ENCODE measurements at places on chromosomes 2 and 18.

DNA sequence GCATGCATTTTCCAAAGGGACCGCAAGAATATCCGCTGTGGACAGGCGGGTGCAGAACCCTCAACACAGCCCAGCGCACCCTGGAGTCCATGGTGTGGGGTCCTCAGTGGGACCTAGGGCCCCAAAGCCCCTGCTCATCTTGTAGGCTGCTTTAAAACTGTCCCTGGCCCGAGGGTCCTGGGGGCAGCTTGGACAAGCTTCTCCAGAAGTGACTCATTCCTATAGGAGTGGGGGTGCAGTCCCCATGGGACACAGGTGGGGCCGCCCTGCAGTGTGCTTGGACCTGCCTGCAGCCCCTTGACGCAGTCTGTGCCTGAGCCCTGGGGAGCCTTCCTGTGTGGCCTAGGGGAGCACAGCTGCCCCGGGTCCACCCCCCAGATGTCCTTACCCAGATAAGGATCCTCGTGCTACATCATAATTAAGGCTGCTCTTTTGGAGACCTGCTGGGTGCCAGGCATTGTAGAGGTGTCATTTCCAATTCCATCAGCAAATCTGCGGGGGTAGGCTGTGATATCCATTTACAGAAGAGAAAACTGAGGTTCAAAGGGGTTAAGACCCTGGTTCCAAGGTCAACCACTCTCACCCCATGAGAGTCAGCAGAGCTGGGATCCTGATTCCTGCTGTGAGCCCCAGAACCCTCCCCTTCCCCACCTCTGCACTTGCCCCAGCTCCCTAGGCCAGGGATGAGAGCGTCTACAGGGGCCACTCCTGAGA, 1.7 kb upstream of the HS6ST1 start:
- DNase-seq: peak; percentile 32

GRCh38 chr2:224517963-224518362, 67.2 kb downstream of the CUL3 start:
- no peak for DNase-seq

GRCh38 chr2:201093573-201093972, 21.8 kb downstream of the NDUFB3 start:
- DNase-seq: no peak

DNA sequence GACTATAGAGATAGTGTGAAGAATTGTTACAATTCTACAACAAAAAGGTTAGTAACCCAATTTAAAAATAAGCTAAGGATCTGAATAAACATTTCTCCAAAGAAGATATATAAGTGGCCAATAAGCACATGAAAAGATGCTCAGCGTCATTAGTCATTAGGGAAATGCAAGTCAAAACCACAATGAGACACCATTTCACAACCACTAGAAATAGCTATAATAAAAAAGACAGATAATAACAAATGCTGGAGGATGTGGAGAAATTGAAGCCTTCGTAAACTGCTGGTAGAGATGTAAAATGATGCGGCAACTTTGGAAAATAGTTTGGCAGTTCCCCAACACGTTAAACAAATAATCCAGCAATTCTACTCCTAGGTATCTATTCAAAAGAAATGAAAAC, 366.5 kb upstream of the POU3F3 start:
- no peak for DNase-seq

- no peak for DNase-seq
These were observed 65.1 kb upstream of the GPR45 start for GRCh38 chr2:105176429-105176828.

GRCh38 chr18:39602131-39602530, 2036.5 kb upstream of the CELF4 start:
- DNase-seq: peak; percentile 8

- peak; percentile 11 for DNase-seq
These were observed 158.5 kb downstream of the CDCA7 start for GRCh38 chr2:173513107-173513727.

DNA sequence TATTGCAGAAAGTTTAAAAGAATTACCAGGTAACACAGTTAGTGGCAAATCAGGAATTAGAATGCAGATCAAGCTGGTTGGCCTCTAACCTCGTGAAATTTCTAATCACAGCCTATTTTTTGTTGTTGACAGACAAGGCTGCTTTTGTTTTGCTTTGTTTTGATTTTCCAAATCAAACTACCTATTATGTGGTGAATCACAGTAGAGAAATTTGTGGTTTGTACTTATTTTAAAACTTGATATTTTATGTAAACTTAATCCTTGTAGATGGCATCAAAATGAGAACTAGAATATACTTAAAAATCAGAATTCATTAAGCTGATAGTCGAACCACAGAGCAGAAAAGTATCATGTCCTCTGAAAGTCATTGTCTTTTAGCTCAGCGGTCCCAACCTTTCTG, 258.1 kb downstream of the CTNNA2 start:
- DNase-seq: no peak

- DNase-seq: no peak
These were observed 61.5 kb upstream of the TWIST2 start for GRCh38 chr2:238786379-238786778.

- no peak for DNase-seq
These were observed 27.5 kb downstream of the COA5 start for GRCh38 chr2:98580656-98581284.

DNA sequence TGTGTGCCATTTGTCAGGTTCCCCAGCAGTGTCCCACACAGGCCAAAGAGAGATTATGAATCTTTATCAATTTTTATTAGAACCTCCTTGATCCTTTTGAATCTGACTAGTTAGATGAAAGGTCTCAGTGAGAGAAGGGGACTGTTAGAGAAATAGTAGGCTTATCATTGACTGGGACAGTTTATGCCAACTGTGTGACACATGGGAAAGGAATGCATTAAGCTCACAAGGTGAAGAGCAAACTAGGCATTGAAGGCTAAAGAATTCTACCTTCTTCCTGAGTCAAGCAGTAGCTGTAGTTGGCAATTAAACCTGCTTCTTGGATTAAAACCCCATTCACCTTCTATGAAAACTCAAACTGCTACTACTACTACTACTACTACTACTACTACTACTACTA, 389.6 kb upstream of the CDH19 start:
- no peak for DNase-seq

- no peak for DNase-seq
These were observed 15.0 kb downstream of the SMAD4 start for GRCh38 chr18:51044928-51045585.

GRCh38 chr2:237692601-237693290, 65.4 kb downstream of the LRRFIP1 start:
- DNase-seq: peak; percentile 58

DNA sequence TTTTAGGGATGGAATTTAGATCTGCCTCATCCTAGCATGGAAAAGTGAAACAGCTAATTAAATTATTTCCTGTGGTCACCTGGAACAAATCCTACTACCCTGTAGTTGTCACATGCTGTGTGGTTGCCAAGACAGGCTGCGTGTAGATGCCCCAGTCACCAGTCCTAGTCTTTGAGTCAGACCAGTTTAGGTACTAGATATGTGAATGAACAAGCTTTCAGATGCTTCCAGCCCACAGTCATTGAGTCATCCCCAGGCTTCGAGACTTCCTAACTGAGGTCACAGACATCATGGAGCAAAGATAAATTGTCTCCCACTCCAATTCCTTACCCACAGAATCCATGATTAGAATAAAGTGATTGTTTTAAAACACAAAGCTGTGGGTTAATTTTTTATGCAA, 35.8 kb upstream of the GRB14 start:
- no peak for DNase-seq

- no peak for DNase-seq
These were observed 116.2 kb downstream of the RAB3GAP1 start for GRCh38 chr2:135168204-135168856.

GRCh38 chr2:86194751-86195054, 559 bp downstream of the IMMT start:
- no peak for DNase-seq

DNA sequence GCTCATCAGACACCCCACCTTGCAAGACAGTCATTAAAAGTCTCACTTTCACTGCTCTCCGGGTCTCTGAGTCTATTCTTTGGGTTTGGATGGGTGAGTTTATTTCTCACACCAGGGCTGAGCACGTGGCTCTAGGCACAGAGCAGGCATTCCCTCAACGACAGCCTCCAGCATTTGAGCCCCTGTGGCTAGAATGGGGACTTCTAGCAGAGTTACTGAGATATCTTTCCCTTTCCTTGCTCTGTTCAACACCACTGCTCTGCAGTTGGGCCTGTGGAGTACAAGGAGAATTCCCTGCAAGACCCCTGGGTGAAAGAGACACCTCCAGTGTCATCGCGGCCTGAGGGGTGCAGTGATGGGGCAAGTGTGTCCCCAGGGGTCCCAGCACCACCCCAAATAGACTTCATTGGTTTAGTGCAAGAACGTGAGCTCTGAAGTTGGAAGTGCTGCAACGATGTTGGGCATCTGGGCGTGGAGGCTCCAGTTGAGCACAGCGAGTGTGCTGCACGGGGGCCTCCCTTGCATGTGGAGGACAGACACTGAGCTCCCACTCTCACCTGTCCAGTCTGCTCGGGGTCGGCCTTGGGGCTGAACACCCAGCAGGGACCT, 184.1 kb upstream of the HS6ST1 start:
- no peak for DNase-seq

GRCh38 chr2:128681507-128681906, 362.8 kb upstream of the HS6ST1 start:
- DNase-seq: no peak

DNA sequence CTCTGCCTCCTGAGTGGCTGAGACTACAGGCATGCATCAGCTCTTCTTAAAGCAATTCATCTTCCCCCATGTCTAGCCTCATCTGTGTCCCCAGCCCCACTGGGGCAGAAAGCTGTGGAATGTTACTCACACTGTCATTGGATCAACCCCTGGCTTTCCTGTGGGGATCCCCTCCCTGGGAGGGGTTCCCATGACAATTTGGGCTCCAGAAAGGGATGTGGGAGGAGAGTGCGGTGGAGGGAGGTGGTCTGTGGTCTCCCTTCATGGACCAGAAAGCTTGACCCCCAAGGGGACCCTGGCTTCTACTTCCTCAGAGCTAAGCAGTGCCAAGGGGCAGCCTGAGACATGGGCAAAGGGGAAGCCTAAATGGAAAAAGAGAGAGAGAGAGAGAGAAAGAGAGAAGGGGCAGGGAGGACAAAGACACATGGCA, 1.3 kb downstream of the NGEF start:
- no peak for DNase-seq

- DNase-seq: no peak
These were observed 346.1 kb upstream of the KYNU start for GRCh38 chr2:142531377-142531776.

DNA sequence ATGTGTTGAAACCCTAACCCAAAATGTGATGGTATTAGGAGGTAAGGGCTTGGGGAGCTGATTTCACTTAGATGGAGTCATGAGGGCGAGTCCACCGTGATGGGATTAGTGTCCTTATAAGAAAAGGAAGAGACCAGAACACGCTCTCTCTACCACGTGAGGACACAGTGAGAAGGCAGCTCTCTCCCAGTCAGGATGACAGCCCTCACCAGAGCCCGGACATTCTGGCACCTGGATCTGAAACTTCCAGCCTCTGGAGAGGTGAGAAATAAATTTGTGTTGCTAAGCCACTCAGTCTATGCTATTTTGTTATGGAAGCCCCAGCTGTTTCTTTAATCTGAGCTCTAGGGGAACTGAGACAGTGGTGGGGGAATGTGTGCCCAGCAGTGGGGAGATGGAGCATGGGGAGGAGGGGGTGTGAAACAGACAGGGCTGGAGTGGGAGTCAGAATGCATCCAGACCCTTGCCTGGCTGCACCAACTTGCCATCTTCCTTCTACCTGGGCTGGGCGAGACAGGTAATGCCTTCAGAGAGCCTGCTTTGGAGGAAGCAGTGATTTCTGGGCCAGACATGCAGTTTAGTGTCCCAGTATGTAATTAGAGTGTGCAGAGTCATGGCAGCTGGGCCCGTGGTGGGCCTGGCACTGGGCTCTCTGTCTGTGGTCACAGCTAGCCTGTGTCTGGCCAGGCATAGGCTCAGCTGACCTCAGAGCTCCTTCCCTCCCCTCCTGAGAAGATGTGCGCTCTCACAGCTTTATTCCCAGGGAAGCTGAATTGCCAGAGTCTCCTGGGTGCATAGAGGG, 38.1 kb downstream of the RHOB start:
- DNase-seq: no peak

DNA sequence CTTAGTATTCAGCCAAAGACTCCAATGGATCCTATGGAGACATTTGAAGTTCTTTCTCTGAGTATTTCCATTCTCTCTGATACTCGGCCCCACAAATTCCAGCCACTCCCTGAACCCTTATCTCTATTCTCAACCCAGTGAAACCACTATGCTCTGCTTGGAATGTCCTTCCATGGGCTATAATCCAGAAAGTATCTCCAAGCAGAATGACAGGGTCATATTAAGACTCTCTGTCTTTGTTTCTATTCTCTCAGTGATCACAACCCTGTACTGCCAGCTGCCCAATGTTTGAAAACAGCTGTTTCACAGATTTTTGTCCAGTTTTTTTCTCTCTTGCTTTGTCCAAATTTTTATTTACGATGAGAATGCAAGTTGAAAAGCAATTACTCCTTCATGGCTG, 21.9 kb downstream of the CHMP3 start:
- DNase-seq: no peak

GRCh38 chr2:238227587-238228032, 12.2 kb downstream of the HES6 start:
- DNase-seq: no peak

DNA sequence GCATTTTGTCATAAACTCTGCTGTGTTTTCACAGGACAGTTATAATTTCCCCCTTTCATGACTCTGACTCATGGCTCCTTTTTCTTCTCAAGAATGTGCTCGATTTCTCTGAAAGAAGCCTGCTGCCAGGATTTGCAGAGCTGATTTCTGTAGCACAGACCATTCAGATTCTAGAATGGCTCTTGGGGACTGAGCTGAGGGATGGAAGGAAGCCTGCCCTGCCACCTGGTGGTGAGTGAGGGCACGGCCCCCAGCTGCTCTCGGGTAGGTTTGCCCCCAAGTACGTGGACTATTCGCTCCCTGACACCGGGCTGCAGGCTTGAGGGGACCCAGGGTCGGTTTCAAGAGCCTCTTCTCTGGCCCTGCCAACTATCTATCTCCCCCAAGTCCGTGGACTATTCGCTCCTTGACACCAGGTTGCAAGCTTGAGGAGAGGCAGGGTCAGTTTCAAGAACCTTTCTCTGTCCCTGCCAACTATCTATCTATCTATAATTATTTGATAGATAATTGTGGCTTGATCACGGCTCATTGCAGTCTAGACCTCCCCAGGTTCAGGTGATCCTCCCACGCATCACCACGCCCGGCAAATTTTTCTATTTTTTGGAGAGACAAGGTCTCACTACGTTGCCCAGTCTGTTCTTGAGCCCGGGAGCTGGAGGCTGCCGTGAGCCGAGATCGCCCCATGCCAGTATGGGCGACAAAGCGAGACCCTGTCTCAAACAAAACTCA, 1.4 kb upstream of the SMYD5 start:
- peak; percentile 89 for DNase-seq

- DNase-seq: peak; percentile 32
These were observed 40.6 kb downstream of the SPC25 start for GRCh38 chr2:168849610-168850009.

- DNase-seq: no peak
These were observed 63.2 kb downstream of the ZEB2 start for GRCh38 chr2:144456680-144457079.

Data from SK-N-SH (cell line).